ENCODE measurements at places on chromosomes 7 and 10.

DNA sequence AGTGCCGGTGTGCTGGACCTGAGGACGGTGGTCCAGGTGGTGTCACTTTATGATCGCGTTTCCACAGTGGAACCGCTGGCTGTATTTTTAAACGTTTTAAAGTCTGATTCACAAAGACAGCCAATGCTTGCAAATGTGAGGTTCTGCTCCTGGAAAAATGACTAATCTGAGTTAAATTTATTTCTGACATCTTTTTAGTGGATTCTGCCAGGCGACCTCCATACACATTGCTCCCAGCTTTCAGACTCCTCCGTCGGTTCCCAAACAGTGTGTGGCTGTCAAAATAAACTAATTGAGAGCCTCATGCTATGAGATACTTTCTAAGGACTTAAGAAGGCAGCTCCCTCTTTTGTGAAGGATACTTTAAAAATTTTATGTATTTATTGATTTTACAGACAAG, 12.7 kb upstream of the TTYH3 start:
- no peak for DNase-seq

DNA sequence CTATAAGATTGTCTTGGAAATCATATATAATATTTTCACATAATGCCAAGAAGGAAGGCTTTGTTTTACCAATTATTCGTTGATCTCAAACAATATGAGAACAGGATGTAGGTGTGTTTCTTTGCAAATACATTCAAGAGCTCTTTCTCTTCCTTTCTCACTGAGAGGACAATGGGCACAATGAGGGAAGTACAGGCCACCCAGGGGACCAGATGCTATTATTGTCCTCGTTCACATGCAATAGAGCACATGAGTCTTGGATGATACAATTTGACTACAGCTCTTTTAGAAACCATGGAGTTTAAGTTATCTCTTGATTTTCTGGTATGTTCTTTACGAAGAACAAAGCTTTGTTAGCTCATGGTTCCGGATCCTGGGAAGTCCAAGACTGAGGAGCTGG, 323.7 kb upstream of the KLF6 start:
- peak; percentile 17 for DNase-seq

DNA sequence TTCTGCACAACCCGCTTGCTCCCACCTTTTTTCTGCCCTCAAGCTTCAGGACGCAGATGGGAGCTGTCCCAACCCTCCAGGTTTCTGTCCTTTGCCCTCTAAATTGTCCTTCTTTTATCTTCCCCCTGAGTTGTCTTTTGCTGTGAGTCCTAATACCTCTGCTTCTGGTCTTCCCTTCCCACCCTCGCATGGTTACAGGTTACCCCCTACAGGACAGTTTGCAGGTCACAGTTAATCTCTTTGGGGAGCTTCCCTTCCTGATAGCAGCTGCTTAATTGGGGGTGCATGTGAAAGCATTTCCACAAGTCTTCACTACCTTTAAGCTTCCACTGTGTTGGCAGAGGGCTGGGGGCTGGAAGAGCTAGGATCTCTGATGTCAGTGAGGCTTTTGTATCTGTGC, 121.5 kb upstream of the CXCL12 start:
- DNase-seq, result no peak

GRCh38 chr7:148356303-148356702, 234.3 kb upstream of the C7orf33 start:
- no peak for DNase-seq

DNA sequence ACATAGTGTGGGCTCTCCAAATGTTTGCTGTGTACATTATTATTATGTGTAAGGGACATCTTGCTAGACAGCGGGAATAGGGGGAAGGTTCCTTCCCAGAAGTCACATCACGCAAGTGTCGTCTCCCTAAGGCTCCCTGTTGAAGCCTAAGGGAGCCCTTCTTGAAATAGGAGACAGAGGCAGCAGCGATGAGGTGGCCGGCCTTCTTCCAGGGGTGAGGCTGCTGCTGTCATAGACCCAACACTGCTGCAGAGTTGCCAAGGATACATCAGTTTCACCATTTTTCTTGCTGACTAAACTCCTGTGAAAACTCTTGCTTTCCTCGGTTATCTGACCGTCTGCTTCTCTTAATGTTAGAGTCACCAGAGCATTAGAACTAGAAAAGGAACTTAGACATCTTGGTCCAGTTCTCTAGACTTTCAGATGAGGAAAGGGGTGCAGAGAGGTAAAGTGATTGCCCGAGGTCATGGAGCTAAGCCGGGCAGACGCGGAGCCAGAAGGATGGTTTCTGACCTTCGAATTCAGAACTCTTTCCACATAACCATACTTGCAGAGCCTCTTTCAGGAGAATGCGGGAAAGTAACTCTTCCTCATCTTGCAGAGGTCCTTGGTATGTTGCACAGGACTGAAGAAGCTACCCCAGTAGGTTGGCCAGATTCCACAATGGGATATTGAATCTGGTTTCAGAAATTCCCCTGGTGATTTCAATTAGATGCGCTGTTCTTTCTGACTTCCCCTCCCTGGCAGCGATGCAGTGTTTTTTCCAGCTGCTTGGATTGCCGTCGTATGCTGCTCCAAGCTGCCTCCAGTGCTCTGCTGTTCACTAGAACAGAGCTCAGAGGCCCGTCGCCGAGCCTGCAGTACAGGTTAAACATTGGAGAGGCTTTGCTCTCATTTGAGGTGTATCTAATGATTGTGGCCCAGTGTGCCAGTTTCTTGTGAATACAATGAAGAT, 217.1 kb downstream of the CAMK1D start:
- no peak for DNase-seq

- DNase-seq, result no peak
Measured at GRCh38 chr10:114384601-114385000, 19.7 kb downstream of the AFAP1L2 start.

DNA sequence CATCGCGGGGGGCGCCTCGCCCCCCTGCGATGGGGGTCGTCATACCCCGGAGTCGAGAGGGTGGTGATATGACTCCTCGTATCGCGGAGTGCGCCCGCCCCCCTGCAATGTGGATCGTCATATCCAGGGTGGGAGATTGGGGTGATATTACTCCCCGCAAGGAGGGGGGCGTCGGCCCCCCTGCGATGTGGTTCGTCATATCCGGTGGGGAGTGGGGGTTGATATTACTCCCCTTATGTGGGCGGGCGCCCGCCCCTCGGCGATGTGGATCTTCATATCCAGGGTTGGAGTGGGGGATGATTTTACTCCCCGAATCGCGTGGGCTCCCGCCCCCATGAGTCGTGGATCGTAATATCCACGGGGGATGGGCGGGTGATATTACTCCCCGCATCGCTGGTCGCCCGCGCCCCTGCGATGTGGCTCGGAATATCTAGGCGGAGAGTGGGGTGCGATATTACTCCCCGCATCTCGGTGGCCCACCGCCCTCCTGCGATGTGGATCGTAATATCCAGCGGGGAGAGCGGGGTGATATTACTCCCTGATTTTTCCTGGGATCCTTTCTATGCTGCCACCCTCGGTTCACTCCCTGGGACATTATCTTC, 36.9 kb downstream of the MEIG1 start:
- no peak for DNase-seq

- DNase-seq, result no peak
Measured at GRCh38 chr10:125844751-125845221, 21.4 kb downstream of the BCCIP start.

DNA sequence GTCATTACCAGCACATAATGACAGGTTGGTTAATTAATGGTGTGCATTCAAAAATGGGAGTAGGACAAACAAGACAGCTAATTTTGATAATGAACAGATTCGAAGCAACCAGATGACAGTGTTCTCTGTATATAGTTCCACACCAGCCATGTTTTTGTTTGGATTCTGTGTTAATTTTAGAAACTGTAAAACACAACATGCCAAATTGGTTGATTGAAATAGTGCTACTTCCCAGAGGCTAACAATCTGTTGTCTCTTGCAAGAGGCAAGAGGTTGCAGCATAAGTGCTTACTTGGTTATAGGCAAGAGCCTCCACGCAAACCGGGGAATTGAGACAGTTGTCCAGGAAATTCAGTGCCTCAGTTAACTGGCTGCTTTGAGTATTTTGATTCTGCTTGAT, 170.2 kb upstream of the HABP2 start:
- no peak for DNase-seq

- no peak for DNase-seq
Measured at GRCh38 chr10:85611746-85612377, 754.7 kb downstream of the GRID1 start.
